Nucleus accumbens (tissue), 56 donors: ENCODE measurements at places on chromosomes 5 and 9.

- DNase-seq, result no peak
Measured at GRCh38 chr5:35877655-35878054, 21.0 kb downstream of the IL7R start.

GRCh38 chr9:81598811-81599210 lies 90.5 kb downstream of the TLE1 start:
- DNase-seq, result no peak

- DNase-seq, result no peak
Measured at GRCh38 chr9:116476935-116477381, 210.1 kb upstream of the TRIM32 start.

DNA sequence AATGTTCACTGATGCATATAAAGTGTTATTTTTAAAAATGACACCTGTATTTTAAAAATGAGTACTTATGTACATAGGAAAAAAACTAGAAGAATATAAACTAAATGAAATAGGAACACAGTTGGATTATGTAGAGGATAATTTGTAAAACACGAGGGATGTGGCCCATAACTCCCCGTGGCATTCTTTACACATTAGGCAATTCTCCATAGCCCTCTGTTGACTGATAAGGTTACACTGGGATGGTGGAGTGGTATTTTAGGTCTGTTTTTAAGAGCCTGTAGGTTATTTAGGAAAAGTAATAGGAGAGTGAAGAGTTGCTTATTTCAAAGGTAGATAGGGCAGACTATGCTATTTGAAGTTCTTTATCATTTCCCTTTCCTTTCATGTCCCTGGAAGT lies 1.8 kb downstream of the CAVIN4 start:
- DNase-seq, result no peak

- DNase-seq, result no peak
Measured at GRCh38 chr9:6907772-6908381, 150.1 kb downstream of the KDM4C start.

GRCh38 chr5:93255796-93256195 lies 325.2 kb downstream of the NR2F1-AS1 start:
- no peak for DNase-seq

DNA sequence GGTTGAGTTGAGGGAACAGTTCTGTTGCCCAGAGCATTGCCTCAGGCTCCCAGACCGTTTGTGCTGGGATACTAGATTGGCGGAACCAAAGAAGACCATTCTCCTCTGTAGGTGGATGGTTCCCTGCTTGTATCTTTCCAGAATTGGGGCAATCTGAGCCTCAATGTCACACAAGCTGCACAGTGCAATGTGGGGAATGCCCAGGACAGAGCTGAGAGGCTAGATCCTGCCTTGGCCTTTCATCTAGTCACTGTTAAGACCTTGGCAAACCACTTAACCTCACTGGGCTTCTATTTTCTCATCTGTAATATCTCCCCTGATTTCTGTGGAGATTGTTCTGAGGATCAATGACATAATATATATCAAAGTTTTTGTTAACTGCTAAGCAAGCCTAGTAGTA lies 16.9 kb upstream of the ERAP2 start:
- no peak for DNase-seq

DNA sequence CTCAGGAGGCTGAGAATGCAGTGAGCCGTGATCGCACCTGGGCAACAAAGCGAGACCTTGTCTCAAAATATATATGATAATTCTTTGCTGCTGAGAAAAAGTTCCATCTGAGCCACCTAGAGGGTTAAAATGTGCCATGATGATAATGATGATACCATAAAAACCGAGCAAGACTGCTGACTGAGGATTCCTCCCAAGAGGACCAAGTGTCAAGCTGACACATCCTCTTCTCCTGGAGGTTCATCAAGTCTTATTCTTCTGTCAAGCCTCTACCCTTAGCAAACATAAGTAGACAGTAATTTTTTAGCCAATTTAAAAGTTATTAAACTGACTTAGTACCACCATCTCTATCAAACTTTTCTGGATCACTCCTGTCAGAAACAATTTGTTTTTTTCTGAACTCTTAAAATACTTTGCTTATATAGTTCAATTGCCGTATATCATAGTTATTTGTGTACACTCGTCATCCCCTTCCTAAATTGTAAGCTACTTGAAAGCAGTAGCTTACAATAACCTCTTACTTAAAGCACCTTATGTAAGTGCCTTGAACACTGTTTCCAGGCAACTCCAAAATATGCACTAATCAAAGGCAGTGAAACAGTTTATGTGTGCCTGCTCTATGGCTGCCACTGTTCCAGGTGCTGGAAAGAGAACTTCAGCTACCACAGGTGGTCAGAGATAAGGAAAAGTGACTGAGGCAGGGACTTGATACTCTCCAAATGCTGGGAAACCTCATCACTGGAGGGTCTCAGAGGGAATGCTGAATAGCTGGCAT lies 57.4 kb downstream of the SCAI start:
- no peak for DNase-seq

- no peak for DNase-seq
Measured at GRCh38 chr5:160270704-160271103, 41.4 kb downstream of the FABP6 start.

DNA sequence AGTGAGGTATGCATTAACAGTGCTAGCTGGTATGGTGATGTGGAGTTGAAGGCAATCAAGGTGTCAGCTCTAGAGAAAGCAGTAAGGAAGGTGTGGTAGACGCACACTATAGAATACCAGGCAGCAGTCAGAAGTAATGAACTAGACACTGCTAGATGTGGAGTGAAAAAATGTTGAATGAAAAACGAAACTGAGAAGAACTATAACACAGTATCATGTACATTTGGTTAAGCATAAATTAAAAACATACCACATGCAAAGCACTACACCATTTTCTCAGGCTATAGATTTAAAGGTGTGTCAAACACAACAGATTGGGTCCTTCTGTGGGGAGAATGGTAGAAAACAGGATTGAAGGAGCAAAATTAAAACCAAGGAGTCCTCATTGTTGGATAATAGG lies 15.4 kb downstream of the ZNF622 start:
- no peak for DNase-seq

DNA sequence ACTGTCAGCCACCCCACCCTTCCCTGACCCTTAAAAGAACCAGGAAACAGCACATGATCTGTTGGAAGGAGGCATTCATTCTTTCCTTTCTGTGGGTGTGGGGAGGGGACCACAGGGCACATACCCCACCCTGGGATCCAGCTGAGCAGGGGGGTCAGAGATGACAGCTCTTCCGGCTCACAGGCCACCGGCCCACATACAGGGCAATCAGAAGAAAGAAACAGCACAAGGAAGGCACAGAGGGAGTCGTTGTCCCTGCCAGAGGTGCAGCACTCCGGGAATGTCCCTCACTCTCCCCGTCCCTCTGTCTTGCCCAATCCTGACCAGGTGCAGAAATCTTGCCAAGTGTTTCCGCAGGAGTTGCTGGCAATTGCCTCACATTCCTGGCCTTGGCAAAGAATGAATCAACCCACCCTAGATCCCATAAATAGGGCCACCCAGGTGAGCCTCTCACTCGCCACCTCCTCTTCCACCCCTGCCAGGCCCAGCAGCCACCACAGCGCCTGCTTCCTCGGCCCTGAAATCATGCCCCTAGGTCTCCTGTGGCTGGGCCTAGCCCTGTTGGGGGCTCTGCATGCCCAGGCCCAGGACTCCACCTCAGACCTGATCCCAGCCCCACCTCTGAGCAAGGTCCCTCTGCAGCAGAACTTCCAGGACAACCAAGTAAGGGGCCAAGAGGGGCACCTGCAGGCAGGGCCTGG lies at the start of gene LCN2:
Gene LCN2, plus strand, starts transcription at position 453 of the 701 bp plus-strand sequence. Its CDS starts 73 bp downstream, at position 526.
- no peak for DNase-seq

- no peak for DNase-seq
Measured at GRCh38 chr9:35579130-35579529, 25.9 kb upstream of the TESK1 start.

- no peak for DNase-seq
Measured at GRCh38 chr5:149913436-149914419, 30.9 kb downstream of the PDE6A start.

- no peak for DNase-seq
Measured at GRCh38 chr5:131637694-131638093, 2.7 kb upstream of the RAPGEF6 start.

GRCh38 chr9:70125621-70126263 lies 82.1 kb downstream of the MAMDC2 start:
- no peak for DNase-seq

- DNase-seq, result no peak
Measured at GRCh38 chr5:57276353-57276752, 102.5 kb downstream of the GPBP1 start.

GRCh38 chr5:158524070-158524469 lies 575.6 kb downstream of the EBF1 start:
- no peak for DNase-seq

DNA sequence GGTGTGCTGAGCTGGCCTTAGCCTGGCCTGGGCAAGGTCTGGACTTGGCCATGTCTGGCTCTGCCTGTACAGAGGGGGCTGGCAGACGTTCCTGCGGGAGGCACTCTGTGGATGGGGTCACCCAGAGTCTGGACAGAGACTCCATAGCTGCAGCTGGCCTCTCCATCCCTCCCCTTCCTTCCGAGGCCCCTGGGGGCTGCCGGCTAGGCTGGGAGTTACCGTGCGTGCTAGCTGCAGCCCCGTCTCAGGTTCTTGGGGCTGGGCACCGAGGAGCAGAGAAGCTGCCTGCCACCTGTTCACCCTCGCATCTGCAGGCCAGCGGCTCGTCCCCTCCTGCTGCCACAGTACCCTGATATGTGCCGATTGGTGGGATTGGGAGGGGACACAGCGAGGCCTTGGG lies 63.4 kb downstream of the RXRA start:
- DNase-seq, result no peak

DNA sequence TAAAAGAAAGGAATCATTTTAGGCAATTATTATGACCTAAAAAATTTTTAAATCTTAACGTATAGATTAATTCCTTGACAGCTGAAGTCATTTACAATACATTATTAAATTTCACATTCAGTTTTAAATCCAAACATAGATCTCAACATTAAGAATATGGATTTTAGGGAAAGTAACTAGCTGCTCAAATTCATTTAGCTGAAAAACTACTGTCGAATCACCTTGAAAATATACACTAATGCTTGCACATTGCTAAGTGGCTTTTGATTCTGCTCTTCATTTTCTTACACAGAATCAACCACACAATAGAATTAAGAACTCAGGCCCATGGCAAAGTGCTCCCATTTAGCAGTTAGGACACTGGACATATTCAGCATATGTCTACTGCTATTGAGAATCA lies 454.2 kb downstream of the RAB3C start:
- no peak for DNase-seq

GRCh38 chr9:14379280-14379679 lies 65.3 kb upstream of the NFIB start:
- DNase-seq, result no peak

DNA sequence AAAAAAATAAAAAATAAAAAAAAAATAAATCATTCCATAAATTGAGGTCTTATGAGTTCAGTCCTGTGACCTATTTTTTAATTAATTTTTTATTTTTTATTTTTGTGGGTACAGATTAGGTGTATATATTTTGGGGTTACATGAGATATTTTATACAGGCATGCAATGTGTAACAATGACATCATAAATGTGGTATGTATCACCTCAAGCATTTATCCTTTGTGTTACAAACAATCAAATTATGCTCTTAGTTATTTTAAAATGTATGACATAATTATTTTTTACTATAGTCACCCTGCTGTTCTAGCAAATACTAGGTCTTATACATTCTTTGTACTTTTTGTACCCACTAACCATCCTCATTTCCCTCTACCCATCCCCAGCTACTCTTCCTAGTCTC lies 537.9 kb downstream of the HINT1 start:
- no peak for DNase-seq

DNA sequence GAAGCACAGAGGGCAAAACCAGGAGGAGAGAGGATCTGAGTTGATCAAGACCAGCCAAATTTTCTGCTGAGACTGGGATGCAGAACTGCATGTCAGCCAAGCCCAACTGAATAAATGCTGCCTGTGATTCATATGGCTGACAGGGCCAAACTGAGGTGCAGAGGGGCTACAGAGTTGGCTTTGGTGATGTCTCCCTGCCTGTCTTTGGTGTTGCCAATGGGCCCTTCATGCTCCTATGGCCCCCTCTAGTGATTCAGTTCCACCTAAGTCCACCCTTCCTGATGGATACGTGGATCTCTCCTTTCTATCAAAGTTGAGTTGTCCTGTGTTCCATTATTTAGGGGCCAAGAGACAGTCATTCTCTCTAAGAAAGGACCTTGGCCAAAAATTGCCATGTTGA lies 163.6 kb upstream of the TLE4 start:
- DNase-seq, result no peak

DNA sequence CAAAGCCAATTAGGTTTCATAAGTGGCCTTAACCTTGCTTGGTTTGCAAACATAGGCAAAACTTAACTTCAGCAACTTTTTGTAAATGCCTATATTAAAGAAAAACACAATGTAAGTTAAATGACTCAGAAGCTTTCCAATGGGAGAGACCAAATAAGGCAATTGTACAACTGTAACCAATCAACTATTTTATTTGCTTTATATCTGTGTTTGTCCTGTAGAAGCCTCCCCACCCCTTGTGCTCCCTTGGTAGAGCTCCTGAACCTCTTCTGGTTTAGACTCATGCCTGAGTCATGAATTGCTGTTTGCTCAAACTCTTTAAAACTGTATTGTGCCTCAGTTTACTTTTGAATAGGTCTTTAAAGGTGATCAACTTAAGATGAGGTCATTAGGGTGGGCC lies 3.0 kb upstream of the C1QTNF3 start:
- DNase-seq, result no peak

- no peak for DNase-seq
Measured at GRCh38 chr5:68267066-68267465, 51.5 kb downstream of the PIK3R1 start.

DNA sequence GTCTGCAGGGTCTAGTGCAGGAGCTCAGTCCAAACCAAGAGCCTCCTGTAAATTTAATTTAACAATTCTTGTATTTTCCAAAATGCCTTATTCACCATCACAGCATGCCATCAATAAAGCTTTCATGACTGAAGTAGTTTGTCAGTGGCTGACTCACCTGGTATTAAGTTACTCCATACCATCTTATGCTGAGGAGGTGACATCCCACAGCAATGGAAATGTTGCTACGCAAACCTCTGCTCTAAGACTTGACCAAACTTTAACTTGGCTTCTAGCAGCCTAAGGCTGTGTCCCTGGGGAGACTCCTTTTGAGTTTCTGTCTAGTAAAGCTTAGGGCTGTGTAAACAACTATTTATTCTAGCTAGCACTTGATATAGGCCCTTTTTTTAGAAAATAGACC lies 1231.3 kb upstream of the CDH18 start:
- DNase-seq, result no peak

- DNase-seq, result no peak
Measured at GRCh38 chr5:130549884-130550561, 615.0 kb downstream of the HINT1 start.

DNA sequence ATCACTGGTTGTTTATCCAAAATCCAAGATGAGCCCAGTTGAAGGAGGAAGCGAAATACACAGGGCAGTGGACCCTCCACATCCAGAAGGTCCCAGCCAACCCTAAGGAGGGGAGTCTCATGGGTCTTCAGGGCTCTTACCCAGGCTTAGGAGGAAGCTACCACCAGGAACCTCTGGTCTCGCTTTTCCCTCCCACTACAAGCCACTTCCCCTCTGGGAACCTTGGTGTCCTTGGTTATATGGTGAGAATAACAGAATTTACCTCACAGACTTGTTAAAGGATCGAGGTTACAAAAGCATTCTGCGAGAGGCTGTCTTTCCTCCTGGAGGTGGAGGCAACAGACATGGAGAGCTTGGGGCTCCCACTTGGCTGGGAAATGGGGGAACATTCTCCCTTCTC lies 3.4 kb downstream of the HIGD2A start:
- DNase-seq, result no peak

GRCh38 chr9:79060766-79061165 lies 511.0 kb upstream of the TLE4 start:
- no peak for DNase-seq

GRCh38 chr9:111726949-111727348 lies 65.5 kb downstream of the GNG10 start:
- DNase-seq, result no peak
